Naive B cell (primary cell): ENCODE measurements at places on chromosomes 1 and 21. TPM values are rescaled to one million over a fixed set of nuclear protein-coding genes. Genes with fewer than 3 reads are reported as not detected.

Gene FMO5
- 9.3 TPM for polyA plus RNA-seq

DNA sequence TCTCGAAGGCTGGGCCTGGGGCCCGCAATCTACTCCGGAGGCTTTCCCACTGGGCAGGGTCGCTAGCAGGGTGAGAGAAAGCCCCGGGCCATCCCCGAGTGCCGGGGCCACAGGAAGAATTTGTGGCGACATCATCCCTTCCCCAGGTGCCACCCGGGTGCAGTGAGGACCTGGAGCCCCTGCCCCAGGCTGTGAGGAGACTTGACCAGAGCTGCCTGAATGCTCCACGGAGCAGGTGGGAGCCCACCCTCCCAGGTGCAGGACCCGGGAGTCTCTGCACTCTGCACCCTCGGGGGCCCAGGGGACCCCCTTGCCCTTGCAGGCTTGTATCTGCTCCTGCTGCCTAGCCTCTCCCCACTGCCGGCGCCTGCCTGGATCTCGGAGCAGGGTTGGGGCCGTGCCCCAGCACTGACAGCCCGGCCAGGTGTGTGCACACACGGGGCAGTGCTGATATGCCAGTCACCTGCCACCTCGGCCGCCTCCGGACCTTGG lies 67.5 kb upstream of the RGS7 start:
- no peak for DNase-seq

- no peak for DNase-seq
Measured at GRCh38 chr1:103363008-103363365, 162.5 kb upstream of the RNPC3 start.

DNA sequence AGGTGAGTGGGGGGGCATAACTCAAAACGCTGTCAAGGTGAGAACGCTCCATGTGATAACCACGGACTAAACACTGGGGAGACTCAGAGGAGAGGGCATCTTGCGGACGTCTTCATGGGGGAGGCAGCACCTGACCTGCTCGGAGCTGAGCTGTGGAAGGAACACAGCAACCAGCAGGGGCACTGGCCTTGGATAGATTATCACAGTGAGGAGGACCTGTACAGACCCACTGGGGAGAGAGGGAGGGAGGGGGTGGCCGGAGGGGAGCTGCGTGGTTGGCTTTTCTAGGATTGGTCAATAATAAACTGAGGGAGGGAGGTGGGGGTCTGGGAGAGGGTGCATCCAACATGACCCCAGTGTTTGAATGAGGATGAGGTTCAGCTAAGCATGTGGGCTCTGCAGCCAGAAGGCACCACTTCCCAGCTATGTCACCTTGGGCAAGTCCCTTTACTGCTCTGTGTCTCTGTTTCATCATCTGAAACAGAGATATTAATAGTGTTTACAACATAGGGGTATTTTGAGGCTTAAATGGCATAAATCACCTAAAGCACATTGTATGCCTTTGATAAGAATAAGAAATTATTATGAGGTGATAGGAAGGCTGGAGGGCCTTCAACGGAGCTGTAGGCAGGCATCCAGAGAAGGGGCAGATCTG lies 123.3 kb downstream of the GRIK3 start:
- no peak for DNase-seq

DNA sequence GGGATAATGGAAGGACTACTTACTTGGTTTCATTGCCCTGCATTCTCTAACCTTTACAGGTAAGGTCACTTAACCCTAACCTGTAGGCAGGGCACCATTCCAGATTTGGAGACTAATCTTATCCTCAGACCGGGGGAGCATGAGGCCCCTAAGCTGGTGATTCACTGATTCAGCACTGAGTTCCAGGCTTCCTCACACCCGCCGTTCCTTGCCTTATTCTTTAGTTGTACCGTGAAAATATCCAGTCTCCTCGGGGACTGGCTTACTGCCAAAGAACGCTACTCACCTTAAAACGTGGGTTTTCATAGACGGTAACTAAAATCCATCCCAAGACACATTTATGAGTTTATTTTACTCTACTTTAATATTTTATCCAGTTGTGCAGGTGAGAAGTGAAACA lies 44.3 kb upstream of the COL24A1 start:
- DNase-seq, result no peak

DNA sequence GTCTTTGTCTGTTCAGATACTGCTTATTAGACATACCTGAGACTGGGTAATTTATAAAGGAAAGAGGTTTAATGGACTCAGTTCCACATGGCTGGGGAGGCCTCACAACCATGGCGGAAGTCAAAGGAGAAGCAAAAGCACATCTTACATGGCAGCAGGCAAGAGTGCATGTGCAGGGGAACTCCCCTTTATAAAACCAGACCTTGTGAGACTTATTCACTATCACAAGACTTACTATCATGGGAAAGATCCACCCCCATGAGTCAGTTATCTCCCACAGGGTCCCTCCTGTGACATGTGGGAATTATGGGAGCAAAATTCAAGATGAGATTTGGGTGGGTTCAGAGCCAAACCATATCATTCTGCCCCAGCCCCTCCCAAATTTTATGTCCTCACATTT lies 7.1 kb upstream of the PSMA5 start:
- no peak for DNase-seq

Gene DENND2C
- polyA plus RNA-seq, result 0.13 TPM

GRCh38 chr1:39671793-39672550 lies at the start of gene NT5C1A:
TSS of gene NT5C1A (minus strand) at chr1:39672107. CDS start at chr1:39672038, 69 bp downstream.
- DNase-seq, result no peak

DNA sequence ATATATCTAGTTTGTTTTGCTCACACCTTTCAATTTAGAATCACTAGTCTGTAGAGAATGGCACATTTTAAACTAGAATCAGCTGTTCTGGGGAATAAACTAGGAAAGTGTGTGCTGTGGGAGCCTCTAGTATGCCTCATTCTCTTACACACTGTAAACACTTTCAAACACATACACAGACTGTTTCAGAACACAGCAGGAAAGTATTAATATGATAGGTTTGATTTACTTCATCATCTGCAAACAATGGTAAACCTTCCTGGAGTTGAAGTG lies 67.1 kb upstream of the ABCG1 start:
- DNase-seq, result no peak

- DNase-seq, result no peak
Measured at GRCh38 chr1:189275796-189276195, 1201.9 kb downstream of the BRINP3 start.

DNA sequence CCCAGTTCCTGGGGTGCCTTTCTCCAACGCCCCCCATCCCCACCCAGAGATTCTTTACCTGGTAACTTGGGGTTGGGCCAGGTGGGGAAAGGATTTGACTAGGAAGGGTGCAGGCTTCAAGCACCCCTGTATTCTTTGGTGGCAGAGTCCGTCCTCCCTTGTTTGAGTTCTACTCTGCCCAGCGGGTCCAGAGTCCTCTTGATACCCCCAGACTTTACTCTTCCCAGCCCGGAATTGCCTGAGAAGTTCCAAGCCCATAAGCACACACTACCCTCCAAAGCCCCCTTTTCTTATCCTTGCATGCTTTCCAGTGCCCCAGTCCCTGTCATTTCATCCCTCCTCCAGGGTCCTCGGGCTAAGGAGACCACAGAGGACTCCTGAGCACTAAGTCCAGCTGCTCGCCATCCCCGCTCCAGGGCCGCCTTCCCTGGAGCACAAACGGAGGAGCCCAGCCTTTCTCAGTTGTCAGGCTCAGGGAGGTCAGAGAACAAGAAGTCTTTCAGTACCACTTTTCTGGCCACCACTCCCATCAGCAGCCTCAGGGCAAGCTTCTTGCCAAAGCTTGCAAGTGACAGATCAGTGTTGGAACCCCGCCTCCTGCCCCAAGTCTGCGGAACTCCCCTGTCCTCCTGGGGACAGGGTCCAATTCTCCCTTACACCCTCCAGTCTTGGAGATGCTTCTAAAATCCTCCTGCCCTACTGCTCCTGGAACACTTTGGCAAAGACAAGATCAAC lies 12.2 kb downstream of the SLC45A3 start:
- DNase-seq, result no peak

- DNase-seq, result no peak
Measured at GRCh38 chr21:38814126-38815059, 8.7 kb downstream of the ETS2 start.
